ENCODE measurements at places on chromosomes 11 and 22.

DNA sequence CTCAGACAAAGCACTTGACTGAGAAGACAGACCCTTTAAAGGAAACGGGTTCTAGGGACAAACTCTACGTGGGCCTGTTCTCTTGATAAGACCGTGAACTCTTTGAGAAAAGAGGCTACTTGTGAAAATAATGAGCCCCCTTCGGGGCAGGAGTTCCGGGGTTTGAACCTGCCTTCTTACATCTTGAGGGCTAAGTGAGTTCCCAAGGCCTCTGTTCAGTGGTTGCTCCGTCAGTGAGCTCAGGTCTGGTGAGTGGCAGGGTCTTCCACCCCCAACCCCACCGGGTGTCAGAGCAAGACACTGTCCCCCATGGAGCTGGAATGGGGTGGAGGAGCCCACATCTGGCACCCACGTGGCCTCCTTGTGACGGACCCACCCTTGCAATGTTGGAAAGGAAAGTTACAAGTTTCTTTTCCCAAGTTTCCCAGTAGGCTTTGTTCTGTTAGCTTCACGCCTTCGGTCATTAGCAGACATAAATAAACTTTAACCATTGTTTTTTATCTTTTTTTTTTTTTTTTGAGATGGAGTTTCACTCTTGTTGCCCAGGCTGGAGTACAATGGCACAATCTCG is 6.3 kb upstream of the SAMM50 start:
- DNase-seq: no peak

GRCh38 chr22:42372976-42373375 is 59.2 kb downstream of the NFAM1 start:
- DNase-seq: no peak

DNA sequence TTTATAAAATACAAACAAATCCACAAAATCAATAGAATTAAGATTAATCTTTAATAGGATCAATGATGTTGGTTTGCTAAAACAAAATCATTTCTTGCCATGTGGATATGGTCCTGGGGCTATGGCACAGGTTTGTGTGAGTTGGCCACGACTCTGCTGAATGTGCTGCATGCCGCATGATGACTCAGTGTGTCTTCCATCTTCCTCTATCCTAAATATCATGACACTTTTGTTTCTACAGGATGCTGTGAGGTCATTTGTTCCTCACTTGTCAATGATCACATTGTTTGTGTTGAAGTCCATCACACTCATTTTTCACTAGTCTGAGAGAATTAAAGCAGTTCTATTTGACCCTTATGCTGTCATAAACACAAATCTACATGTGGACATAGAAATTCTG is 167.2 kb upstream of the ZBED5 start:
- no peak for DNase-seq

DNA sequence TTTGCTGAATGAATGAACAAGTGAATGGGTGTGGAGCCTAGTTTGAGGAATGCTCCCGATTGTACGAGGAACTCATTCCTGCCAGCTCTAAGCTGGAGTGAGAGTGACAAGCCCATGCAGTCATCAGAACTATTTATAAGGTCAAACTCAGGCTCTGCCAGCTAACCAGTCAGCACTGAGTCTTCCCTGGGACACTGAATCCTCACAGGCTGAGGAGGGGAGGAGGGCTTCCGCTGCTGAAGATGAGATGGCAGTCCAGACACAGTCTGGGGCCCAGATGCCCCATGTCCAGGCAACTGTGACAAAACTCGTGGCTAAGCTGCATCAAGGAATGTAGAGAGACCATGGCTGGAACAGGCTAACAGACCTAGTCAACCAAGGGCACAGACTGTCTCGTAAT is 4.0 kb downstream of the LRP4 start:
- DNase-seq: no peak

DNA sequence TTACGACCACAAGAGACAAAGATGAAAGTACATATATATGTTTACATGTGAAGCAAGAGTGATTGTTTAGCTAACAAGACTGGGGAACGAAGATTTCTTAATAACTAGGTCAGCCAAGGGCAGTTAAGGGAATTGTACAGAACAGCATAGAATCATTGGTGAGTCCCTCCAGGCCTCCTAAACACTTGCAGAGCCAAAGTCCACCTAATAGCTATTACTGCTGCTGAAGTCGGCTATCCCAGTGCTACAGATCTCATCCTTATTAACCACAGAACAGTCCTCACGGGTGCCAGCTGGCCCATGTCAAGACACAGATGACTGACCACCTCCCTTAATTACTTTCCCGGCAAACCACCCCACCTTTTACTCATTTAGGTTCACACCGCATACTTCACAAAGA is 68.5 kb upstream of the OPCML start:
- no peak for DNase-seq

DNA sequence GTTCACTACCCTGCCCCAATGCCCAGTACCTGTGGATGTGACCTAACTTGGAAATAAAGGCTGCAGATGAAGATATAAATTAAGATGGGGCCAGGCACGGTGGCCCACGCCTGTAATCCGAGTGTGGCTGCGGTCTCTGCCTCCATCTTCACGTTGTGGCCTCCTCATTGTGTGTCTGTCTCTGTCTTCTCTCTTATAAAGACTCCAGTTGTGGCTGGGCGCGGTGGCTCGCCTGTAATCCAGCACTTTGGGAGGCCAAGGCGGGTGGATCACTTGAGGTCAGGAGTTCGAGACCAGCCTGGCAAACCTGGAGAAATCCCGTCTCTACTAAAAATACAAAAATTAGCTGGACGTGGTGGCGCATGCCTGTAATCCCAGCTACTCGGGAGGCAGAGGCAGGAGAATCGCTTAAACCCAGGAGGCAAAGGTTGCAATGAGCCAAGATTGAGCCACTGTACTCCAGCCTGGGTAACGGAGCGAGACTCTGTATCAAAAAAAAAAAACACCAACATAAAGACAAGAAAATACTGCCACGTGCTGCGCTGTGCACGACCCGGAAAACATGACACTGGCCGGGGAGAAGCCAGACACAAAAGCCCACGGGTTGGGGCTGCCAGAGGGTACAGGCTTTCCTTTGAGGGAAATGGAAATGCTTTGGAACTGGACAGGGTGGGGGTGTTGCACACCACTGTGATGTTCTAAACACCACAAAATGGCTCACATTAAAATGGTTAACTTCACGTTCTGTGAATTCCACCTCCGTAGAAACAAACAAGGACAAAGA is 18.7 kb downstream of the CELSR1 start:
- no peak for DNase-seq

GRCh38 chr22:27919942-27920755 is 1.1 kb upstream of the PITPNB start:
- peak; percentile 38 for DNase-seq

Measured in NCI-H446 (cell line).